Stimulated activated CD4-positive, alpha-beta T cell treated with anti-CD3 and anti-CD28 coated beads, Interleukin-4, amount 100 ng/mL, for 1 hour (primary cell): ENCODE measurements at places on chromosomes 13 and 19.

DNA sequence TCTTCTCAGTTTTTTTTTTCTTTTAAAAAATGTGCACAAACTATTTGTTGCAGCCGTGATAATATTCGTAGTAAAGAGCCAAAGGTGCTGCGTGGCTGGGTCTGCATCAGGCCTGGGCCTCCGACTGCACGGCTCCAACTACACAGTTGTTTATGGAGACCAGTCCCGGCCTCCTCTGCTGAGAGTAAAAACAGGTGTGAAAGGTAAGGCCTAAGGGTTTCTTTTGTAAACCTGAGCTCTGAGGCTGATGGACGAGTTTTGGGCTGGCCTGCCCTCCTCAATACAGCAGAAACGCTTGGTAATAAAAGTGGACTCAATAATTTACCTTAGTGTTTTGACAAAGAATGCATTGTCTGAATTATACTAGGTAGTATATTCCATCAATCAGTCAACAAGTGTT, 3.9 kb downstream of the MBNL2 start:
- no peak for DNase-seq

DNA sequence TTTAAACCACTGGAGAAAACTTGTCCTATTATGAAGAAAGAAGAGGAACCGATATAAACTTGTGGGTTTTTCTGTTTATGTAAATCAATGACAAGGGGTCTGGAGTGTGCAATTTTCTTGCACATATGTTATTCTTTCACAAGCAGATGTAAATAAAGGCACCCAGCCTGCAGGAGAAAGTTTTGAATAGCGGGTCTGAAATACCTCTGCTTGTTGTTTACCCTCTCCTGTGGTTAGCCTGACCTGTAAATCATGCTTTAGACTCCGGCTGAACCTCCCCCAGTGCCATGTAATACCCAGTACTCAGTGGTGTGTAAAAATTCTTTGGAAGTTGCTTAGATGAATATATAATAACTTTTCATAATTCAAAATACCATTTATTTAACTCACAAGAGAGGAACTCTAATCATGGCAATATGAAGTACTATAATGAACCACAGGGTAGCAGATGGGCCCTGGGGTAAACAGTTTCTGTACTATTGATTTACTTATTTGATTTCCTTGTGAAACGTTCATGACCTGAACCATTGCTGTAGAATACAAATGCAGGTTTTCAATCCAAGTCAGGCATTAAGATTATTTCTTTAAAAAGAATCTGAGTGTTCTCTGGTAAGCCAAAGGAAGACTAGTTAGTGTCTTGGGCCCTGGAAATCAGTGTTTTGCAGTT, 245.1 kb downstream of the LMO7 start:
- no peak for DNase-seq

DNA sequence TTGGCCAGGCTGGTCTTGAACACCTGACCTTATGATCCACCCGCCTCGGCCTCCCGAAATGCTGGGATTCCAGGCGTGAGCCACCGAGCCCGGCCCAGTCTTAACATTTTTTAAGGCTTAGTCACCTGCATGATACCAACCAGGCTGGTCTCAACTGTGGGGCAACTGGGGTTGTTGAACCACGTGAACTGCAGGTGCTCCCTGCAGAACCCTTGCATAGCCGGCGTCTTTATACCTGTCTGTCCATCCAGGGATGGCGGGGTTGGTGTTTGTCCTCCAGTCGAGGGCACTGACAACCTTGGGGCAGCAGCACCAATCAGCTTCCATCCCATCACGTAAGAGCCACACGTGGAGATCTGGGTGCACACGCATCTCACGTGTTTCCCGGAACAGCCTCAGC, 24.8 kb upstream of the LILRA2 start:
- no peak for DNase-seq

DNA sequence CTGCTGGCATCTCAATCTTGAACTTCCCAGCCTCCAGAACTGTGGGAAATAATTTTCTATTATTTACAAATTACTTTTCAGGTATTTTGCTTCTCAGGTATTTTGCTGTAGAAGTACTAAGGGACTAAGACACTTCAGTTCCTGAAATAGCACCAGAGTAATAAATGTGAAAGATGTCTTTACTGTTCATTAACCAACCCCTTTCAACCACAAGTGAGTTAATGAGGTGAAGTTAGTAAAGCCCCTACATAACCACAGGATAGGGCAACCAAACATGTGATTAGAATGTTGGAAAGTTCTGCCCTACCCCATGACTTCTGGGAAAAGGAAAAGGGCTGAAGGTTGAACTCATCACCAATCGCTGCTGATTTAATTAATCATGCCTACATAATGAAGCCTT, 2.7 kb upstream of the ZNF345 start:
- no peak for DNase-seq

DNA sequence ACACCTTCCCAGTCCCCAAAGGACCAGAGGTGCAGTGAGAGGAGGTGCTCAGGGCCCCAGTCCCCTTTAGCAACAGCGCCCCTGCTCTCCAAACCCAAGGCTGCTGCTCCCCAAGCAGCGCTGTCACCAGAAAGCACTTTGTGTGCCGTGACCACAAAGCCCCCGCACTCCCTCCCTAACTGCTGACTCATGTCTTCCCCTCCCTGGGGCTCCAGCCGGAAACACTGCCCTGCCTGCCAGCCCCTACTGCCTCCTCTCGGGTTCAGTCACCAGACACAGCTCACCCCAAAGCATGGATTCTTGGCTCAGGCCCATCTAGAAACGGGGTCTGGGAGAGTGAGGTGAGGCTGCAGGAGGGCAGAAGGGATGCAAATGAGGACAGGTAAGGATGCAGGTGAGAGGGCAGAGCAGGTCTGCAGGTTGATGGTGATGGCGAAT, 4.9 kb upstream of the TNFSF14 start:
- peak; percentile 88 for DNase-seq

DNA sequence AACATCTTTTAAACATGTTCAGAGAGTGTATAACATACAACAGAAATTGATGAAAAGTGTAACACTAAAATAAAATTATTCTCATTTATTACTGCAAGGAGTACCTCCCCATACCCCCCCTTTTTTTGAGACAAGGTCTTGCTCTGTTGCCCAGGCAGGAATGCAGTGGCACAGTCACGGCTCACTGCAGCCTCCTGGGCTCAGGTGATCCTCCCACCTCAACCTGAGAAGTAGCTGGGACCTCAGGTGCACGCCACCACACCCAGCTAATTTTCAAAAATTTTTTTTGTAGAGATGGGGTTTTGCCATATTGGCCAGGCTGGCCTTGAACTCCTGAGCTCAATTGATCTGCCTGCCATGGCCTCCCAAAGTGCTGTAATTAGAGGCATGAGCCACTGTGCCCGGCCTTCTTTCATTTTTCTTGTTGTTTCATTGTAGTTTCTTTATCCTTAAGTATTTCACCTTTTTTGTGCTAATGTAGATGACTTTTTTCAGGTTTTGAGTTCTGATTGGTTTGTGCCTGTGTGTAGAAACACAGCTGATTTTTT, 28.3 kb downstream of the GATAD2A start:
- no peak for DNase-seq

DNA sequence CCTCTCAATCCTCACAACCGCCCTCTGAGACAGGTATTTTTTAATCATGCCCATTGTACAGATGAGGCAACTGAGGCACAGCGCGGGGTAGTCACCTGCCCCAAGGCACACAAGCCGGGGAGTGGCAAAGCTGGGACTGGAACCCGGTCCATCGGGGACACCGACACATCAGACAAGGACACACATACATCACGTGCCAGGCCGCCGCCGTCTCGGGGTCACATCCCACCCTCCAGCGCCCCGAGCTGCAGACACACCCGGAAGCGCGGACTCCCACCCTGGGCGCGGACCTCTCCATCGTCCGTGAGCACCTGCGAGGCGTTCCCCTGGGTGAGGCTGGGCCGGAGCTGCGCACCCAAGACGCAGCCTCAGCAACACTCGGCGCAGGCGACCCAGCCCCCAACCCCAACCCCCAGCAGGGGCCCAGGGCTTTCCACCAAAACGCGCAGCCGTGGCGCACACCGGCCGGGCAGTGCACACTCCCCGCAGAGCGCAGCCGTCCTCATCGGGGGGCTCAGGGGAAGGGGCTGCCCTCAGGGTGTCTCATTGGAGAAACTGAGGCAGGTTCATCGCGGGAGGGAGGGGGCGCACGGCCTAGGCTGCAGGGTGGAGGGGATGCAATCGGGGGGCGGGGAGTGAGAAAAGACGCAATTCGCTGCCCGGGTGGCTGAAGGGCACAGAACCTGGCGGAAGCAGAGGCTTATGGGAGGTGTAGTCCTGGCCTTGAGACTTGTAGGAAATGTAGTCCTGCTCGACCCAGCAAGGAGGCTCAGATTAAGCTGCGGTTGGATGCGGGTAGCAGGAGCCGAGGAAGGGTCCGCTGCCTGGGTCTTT, 1.9 kb upstream of the LMTK3 start:
- DNase-seq = peak; percentile 73

GRCh38 chr13:29746148-29746677, 104.2 kb downstream of the UBL3 start:
- DNase-seq = no peak

DNA sequence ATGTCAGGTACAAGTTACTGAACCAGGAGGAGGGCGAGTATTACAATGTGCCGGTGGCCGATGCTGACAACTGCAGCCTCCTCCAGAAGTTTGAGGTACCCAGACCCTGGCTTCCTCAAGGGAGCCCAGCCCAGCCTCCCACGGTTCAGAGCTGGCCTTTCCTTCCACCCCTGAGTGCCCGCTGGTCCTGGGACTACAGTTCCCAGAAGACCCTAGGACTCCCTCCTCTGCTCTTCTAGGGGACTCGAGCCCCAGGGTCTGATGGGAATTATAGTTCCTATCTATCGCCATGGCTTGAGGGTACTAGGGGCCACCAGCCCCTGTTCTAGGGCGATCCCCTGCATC, 11.0 kb downstream of the PRKCG start:
- DNase-seq = no peak

GRCh38 chr19:38079926-38080380, 144.1 kb downstream of the DPF1 start:
- no peak for DNase-seq

DNA sequence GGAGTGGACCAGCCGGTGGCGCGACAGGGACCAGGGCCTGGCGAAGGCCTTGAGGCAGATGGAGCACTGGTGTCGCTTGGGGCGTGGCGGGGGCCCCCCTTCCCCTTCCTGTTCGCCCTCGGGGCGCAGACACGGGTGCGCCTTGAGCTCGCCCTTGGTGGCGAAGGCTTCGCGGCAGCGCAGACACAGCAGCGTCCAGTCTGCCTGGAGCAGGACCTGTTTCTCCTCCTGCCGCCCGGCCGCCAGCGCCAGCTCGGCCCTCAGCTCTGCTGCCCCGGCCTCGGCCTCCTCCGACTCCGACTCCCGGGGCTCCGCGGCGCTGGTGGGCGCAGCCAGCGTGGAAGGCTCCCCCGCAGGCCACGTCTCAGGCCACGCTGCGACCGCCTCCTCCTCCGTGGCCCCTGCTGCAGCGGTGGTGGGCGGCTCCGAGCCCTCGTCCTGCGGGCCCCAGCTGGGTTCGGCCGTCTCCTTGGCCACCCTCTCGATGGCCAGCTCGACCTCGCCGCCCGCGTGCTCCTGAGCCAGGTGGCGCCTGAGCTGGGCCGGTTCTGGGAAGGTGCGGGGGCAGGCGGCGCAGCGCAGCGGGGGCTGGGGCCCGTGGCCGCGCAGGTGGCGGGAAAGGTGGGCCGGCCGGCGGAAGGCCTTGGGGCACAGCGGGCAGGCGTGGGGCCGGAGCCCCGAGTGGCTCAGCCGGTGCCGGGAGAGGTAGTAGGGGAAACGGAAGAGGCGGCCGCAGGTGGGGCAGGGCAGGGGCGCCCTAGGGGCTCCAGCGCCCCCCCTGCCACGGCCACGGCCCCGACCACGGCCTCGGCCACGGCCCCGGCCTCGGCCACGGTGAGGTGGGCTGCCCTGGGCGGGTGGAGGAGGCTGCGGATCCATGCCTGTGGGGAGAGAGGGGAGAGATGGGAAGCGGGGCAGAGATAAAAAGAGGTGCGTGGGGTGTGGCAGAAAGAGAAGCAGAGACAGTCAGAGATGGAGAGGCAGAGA, 1.6 kb downstream of the ZNF579 start:
- no peak for DNase-seq

DNA sequence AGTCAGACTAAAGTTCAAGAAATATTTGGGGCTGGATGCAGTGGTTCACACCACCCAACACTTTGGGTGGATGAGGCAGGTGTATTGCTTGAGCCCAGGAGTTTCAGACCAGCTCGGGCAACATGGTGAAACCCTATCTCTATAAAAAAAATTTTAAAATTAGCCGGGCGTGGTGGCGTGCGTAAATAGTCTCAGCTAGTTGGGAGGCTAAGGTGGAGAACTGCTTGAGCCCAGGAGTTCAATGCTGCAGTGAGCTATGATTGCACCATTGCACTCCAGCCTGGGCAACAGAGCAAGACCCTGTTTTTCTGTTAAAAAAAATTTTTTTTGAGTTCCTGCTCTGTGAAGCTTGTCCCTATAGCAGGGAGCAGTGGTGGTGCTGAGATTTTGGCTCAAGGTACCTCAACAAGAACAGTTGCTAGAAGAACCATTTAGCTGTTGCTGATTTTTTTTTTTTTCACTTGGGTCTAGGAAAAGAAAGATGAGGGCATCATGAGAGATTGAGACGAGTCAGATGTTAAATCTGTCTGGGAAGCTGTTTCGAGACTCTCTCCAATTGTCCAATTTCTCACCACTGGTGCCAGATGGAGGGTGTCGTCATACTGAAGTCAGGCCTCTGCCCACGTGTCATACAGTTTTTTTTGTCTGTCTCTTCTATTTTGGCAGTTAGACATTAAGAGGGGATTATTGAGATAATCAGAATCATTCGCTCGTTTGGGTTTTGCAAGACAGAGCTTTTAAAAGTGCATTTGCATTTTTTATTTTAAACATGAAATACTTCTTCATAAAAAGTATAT, 3.7 kb downstream of the SLC25A42 start:
- no peak for DNase-seq

GRCh38 chr19:32471095-32471494, 65.5 kb downstream of the DPY19L3 start:
- no peak for DNase-seq

DNA sequence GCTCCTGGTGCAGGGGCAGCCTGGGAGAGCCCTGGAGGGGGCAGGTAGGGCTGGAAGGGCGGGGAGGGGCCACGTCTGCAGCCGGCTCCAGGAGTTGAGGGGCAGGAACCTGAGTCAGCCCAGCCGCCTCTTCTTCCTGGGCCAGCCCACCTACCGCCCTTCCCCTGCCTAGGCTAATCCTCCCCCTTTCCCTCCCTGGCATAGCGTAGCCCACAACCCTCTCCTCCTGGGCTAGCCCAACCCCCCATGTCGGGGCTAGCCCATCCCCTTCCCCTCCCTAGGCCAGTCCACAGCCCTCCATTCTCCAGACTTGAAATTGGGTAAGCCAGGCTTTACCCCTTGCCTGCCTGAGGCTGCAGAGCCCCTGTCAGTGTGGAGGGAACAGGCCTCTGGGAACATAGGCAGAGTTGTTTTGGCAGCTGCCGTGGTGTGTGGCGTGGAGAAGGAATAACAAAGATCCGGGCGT, 20.6 kb upstream of the WDR18 start:
- DNase-seq = no peak

- DNase-seq = no peak
Observed at GRCh38 chr19:2556221-2557092, 80.5 kb downstream of the GADD45B start.

DNA sequence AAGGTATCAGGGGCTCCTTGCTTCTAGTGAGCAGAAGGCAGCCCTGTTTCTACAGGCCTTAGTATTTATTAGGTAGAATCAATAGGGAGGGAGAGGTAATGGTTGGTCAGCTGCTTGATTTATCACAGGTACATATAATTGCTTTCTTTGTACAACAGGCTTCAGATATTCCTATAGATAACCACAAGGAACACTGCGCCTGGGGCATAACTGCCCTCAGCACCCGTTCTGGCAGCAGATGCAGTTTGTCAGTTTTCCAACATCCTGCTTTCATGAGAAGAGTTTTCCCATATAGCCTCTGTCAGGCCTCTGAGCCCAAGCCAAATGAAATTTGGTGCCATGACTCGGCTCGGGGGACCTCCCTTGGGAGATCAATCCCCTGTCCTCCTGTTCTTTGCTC, 12.4 kb upstream of the ZNF486 start:
- no peak for DNase-seq
